ENCODE measurements at places on chromosomes 2 and 18.

GRCh38 chr2:219650426-219651248, 23.2 kb downstream of the SLC4A3 start:
- no peak for DNase-seq

DNA sequence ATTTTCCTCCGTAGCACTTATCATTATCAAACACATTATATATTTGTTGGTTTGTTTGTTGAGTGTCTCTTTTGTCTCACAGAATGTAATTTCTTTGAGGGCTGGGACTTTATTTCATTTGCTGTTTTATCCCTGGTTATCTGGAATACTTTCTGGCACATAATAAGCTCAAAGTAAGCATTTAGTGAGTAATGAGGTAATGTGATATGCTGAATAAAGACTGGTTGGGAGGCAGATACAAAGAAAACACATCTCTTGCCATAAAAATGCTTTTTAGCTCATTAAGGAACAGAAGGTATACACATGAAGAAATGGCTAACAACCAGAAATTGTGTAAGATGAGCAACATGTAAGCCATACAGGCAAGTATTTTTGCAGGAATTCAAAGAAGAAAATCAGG, 1411.8 kb downstream of the LRP1B start:
- no peak for DNase-seq

DNA sequence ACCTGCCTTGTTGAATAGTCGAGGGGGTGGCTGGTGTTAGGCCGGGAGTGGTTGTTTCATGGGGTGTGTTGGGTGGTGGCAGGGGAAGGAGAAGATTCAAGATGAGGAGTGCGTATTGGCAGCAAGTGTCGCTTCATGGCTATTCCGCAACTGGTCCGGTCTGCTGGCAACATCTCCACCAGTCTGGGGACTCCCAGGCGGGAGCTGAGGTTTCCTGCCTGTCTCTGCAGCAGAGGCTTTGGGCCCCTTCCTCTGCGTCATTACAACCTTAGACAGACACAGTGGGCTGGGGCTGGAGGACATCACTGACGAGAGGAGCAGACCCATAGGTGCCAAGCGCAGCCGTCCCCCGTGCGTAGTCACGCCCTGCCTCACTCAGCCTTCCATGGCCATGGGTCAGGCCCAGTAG, 64.0 kb upstream of the MCFD2 start:
- DNase-seq, result peak; percentile 77

DNA sequence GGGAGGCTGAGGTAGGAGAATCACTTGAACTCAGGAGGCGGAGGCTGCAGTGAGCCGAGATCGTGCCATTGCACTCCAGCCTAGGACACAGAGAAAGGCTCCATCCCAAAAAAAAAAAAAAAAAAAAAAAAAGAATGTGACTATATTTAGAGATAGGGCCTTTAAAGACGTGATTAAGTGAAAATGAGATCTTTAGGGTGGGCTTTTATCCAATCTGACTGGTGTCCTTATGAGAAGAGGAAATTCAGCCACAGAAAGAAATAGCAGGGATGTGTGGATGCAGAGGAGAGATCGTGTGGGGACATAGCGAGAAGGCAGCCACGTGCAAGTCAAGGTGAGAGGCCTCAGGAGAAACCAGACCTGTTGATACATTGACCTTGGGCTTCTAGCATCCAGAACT, 69.9 kb upstream of the ACSL3 start:
- no peak for DNase-seq

DNA sequence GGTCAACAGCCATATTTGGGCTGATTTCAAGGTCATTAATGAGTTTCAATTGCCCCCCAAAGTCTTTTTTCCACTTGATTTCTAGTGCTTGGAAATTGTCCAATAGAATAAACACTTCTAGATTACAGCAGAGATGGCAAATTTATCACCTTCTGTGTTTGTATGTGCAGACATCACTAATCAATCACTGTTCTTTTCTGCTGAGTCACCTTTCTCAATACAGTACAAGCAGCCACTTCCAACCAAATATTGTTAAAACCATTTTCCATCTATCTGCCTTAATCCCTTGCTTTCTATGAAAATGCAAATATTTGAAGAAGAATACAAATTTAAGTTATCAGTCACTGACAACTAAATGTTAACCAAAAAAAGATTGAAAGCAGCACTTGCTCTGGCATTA, 40.2 kb upstream of the ZNF521 start:
- DNase-seq, result no peak

- no peak for DNase-seq
These were observed 316.6 kb upstream of the MEX3C start for GRCh38 chr18:51514128-51514527.

GRCh38 chr18:551404-552061, 28.6 kb upstream of the CETN1 start:
- no peak for DNase-seq

- DNase-seq, result no peak
These were observed at the start of gene C2orf72 for GRCh38 chr2:231037202-231037730. Gene C2orf72 (plus strand): TSS chr2:231037523. CDS start chr2:231037566, 43 bp downstream.

GRCh38 chr2:164737612-164738081, 104.0 kb downstream of the COBLL1 start:
- peak; percentile 38 for DNase-seq

DNA sequence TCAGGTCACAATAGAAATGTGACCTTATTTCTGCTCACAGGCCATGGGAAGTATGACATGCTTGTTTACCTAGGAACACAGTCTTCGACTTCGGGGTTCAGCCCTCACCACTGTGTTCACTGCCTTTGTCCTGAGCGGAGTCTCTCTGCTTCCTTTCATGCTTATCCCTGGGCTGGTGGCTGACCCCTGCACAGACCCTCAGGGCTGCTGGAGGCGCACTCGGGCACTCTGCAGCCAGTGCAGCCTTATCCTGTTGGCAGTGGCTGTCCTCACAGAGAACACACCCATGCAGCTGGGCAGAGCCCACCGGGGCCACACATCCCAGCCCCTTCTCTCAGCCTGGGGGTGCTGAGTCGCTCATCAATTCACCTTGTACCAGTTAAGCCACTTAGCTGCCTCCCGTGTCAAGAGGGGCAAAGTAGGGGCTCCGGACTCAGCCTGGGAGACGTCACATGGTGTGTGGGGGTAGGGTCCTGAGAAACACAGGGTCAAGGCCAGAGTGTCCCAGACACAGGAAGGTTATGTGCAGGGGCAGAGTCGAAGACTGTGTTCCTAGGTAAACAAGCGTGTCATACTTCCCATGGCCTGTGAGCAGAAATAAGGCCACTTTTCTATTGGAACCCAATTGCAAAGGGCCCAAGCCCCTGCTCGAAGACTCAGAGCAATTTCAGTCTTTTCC, 107.5 kb downstream of the FAM210A start:
- DNase-seq, result no peak

DNA sequence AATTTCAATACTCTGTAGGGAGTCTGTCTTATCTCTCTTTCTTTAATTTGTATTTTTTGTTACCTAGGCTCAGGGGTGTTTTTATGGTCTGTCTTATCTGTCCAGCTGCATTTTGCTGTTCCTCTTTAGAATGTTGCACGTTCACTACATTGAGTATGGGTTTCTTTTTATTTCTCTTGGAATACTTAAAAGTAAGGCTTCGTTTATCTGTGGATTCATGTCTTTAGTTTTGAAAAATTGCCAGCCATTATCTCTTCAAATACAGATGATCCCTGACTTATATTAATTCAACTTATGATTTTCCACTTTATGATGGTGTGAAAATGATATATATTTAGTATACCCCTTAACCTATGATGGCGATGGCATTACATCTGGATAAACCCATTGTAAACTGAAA, 26.9 kb downstream of the CARF start:
- DNase-seq, result no peak

GRCh38 chr2:127348426-127349000, 39.3 kb downstream of the MAP3K2 start:
- DNase-seq, result no peak

GRCh38 chr2:173134703-173135102, 59.1 kb downstream of the MAP3K20 start:
- DNase-seq, result peak; percentile 18

All from activated naive CD4-positive, alpha-beta T cell treated with anti-CD3 and anti-CD28 coated beads for 36 hours (primary cell).